ENCODE measurements at places on chromosomes 1 and 21. TPM values are rescaled to one million over a fixed set of nuclear protein-coding genes. Genes with fewer than 3 reads are reported as not detected.

DNA sequence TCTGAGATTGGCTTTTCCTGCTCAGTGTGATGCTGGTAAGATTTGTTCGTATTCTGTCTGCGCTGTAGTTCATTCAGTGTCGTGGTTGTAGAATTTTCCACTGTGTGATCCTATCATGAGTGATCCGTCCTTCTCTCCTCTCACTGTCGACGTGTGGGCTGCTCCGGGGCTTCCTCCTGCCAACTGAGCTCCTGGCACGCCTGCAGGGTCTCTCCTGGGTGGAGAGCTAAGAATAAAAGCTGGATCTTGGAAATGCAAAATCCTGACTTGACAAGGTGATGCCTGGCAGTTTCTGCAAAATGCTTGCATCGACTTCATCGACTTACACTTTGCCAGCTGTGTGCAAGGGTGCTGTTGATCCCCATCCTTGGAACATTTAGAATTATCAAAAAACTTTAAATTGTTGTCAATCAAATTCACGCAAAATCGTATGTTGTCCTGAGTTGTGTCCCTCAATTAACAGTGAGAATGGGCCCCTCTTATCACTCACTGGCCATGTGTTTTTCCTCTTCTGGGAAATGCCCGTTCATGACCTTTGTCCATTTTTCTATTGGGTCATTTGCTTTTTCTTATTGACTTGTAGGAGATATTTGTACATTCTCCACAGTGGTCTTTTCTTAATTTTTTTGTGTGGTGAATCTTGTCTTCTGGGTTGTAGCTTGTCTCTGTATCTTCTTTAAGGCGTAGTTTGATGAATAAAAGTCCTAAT, 125.5 kb downstream of the CRYAA start:
- peaks cover 8% of the 10 kb centered on the region for H3K4me1 ChIP-seq
- H3K4me3 ChIP-seq = no peak overlapping the region
- H3K27ac ChIP-seq = no peak overlapping the region
- no peak for DNase-seq

PLA2G4A gene
- total RNA-seq = 0.33 TPM

KCNE1 gene
- 1.6 TPM for total RNA-seq

DNA sequence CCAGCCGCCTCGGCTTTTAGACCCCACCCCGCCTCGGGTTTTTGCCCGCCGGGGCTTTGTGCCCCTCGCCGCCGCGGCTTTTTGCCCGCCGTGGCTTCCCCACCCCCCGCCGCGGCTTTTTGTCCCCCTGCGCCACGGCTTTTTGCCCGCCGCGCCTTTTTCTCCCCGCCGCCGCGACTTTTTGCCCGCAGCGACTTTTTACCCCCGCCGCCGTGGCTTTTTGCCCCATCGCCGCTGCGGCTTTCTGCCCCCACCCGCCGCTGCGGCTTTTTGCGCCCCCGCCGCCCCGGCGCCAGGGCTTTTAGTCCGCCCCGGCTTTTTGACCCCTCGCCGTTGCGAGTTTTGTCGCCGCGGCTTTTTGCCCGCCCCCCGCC, 474.4 kb downstream of the FAM72C start:
- H3K27me3 ChIP-seq = no peaks in the 10 kb centered on the region
- peaks cover 3% of the 10 kb centered on the region for H3K4me1 ChIP-seq
- no peaks in the 10 kb centered on the region for H3K36me3 ChIP-seq
- no peak overlapping the region for H3K4me3 ChIP-seq
- no peak overlapping the region for H3K27ac ChIP-seq
- peak; percentile 25 for DNase-seq

- H3K4me1 ChIP-seq = peaks cover 20% of the 10 kb centered on the region
- no peaks in the 10 kb centered on the region for H3K27me3 ChIP-seq
- H3K36me3 ChIP-seq = peaks cover 2% of the 10 kb centered on the region
- no peak for DNase-seq
- no peak overlapping the region for H3K27ac ChIP-seq
- no peak overlapping the region for H3K4me3 ChIP-seq
Observed at GRCh38 chr1:53324321-53324720, 3.5 kb downstream of the LRP8 start.

GRCh38 chr1:33433509-33434362, 2.8 kb upstream of the PHC2 start:
- no peak for DNase-seq
- peaks cover 10% of the 10 kb centered on the region for H3K4me1 ChIP-seq
- peaks cover 6% of the 10 kb centered on the region for H3K27me3 ChIP-seq
- no peak overlapping the region for H3K4me3 ChIP-seq
- H3K27ac ChIP-seq = no peak overlapping the region

RBP7 gene
- 1.5 TPM for total RNA-seq

GRCh38 chr1:203797948-203798655, 2.7 kb downstream of the ZBED6 start:
- DNase-seq = no peak
- peaks cover 9% of the 10 kb centered on the region for H3K36me3 ChIP-seq
- H3K27ac ChIP-seq = no peak overlapping the region
- no peaks in the 10 kb centered on the region for H3K27me3 ChIP-seq
- no peak overlapping the region for H3K4me3 ChIP-seq

DLGAP3 gene
- total RNA-seq = 0.33 TPM

NBPF20 gene
- total RNA-seq = 3.0 TPM
